ENCODE measurements at places on chromosomes 11 and 22.
A peak's percentile ranks its signal among the peaks of the same experiment; 100 is the strongest.

DNA sequence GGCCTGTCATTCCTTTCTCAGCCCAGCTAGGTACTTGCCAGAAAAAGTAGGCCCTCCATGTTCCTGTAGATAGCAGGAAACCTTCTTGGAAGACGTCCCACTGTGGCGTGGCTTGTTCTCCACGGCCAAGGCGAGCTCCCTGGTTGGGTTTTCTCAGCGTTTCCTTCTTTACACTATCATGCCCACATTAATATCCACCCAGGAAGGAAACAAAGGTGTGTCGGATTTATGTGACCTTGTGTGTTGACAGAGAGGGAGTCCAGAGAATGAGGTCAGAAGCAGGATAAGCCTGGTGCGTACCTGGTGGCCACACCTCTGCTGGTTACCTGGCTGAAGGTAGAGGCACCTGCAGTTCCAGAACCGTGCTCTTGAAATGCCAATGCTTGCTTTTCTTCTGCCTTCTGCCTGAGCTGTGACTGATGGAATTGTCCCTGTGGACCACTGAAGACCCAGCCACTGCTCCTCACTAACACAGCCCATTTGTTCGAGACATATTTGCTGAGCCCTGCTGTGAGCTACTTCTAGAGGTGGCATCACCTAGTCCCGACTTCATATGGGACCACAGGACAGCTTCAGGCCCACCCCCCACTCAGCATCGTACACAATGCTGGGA lies 7.9 kb downstream of the ASPHD2 start:
- no peak overlapping the region for H3K4me3 ChIP-seq
- no peak overlapping the region for H3K27ac ChIP-seq
- H3K4me1 ChIP-seq: peaks cover 2% of the 10 kb centered on the region
- H3K36me3 ChIP-seq: peaks cover 2% of the 10 kb centered on the region

- peaks cover 14% of the 10 kb centered on the region for H3K4me1 ChIP-seq
- no peak within 1 kb of the TSS for H3K27ac ChIP-seq
- no peak within 1 kb of the TSS for H3K4me3 ChIP-seq
- H3K36me3 ChIP-seq: no peaks in the 10 kb centered on the region
- H3K27me3 ChIP-seq: peaks cover 15% of the 10 kb centered on the region
These were observed at the start of gene APOA4 for GRCh38 chr11:116823031-116823843. APOA4 (minus strand) TSS chr11:116823304; CDS start chr11:116823191, 113 bp downstream.

DNA sequence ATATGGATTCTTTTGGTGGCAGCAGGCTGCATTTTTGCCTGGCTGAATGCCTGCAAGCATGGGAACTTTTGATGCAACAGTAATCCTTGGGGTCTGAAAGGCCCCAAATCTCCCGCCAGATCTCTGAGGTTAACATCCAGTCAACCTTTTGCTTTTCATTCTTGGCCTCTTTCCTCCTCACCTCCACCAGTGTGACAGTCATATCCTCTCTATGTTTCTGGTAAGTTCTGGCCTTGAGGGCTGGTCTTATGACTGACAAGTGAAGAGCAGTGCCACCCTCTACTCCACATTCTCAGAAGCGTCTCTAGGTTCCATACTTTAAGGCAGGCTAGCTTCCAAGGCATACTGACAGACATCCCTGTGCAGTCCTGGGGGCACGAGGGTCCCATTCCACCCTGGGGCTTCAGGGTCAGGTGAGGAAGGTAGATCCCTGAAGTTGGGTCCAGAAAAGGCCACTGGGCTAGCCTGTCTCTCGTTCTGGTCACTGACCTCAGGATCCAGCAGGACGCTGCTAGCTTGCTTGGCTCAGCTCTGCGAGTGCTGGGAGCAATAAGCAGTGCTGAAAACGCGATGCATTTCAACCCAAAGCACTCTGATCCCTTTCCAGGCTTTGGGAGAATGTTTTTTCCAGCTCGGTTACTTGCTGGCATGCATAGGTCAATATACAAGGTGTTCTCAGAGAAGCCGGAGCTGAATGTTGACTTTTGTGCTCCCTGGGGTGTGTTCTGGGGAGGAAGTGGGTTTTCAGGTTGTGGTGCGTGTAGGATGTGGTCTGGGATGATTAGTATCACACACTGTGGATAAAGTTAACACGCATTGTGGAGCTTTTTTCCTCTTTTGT lies 75.2 kb downstream of the PTPRJ start:
- H3K4me3 ChIP-seq: no peak overlapping the region
- no peaks in the 10 kb centered on the region for H3K27me3 ChIP-seq
- H3K36me3 ChIP-seq: no peaks in the 10 kb centered on the region
- H3K27ac ChIP-seq: peak overlapping the region; percentile 79
- H3K4me1 ChIP-seq: peaks cover 22% of the 10 kb centered on the region

DNA sequence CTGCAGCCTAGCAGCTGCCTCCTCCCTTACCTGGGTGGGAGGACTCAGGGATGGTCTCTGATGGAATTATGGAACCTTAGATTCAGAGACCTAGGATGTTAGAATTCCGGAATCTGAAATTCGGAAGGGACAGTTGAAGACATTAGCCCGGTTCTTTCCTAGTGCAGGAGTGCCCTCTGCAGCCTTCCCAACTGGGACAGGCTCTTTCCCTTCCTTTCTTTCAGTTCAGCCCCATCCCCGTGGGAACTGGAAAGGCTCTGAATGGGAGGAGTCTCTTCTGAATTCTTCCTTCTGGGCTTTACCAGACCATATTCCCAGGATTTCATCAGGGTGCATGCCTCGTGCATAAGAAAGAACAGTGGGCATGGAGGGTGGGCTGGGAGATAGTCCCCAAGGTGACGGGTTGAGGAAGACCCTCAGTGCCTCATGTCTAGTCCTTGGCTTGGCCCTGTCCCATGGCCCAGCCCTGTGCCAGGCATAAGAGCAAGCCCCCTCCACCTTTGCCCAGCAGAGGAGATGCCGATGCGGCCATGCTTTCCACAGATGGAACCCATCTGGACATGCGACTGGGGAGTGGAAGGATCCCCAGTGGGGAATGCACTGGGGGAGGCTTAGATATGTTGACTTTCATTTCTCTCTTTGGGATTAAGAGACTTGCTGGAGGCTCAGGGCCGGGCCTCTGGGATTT lies 14.4 kb downstream of the DNAJB13 start:
- H3K27ac ChIP-seq: no peak overlapping the region
- no peaks in the 10 kb centered on the region for H3K27me3 ChIP-seq
- H3K36me3 ChIP-seq: no peaks in the 10 kb centered on the region
- H3K4me3 ChIP-seq: no peak overlapping the region
- H3K4me1 ChIP-seq: no peaks in the 10 kb centered on the region

- H3K27me3 ChIP-seq: no peaks in the 10 kb centered on the region
- peak; percentile 93 for DNase-seq
- H3K4me3 ChIP-seq: no peak overlapping the region
- H3K4me1 ChIP-seq: peaks cover 19% of the 10 kb centered on the region
- no peak overlapping the region for H3K27ac ChIP-seq
- peaks cover 4% of the 10 kb centered on the region for H3K36me3 ChIP-seq
These were observed 2.2 kb upstream of the RPS19BP1 start for GRCh38 chr22:39534591-39535356.

DNA sequence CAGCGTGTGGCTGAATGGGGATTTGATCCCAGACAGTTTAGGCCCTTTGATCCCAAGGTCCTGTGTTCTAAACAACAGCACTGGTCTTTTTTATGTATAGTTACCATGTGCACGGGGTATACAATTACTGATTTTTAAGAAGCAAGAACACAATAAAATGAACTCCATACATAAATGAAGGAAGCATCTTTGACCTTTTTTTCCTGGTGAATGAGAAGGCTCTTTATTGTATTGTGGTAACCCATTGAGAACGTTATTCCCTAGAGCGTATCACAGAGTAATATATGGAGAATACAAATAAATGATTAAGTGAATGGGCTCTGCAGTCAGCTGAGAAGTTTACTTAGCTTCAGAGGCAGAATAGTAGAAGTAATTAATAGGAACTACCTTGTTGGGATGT lies 563.6 kb downstream of the NTM start:
- no peak overlapping the region for H3K27ac ChIP-seq
- H3K36me3 ChIP-seq: no peaks in the 10 kb centered on the region
- DNase-seq: no peak
- peaks cover 19% of the 10 kb centered on the region for H3K27me3 ChIP-seq
- H3K4me3 ChIP-seq: no peak overlapping the region

GRCh38 chr11:116275635-116276034 lies 497.2 kb downstream of the BUD13 start:
- no peak overlapping the region for H3K27ac ChIP-seq
- H3K4me1 ChIP-seq: no peaks in the 10 kb centered on the region
- no peaks in the 10 kb centered on the region for H3K36me3 ChIP-seq
- peaks cover 48% of the 10 kb centered on the region for H3K27me3 ChIP-seq
- DNase-seq: no peak

DNA sequence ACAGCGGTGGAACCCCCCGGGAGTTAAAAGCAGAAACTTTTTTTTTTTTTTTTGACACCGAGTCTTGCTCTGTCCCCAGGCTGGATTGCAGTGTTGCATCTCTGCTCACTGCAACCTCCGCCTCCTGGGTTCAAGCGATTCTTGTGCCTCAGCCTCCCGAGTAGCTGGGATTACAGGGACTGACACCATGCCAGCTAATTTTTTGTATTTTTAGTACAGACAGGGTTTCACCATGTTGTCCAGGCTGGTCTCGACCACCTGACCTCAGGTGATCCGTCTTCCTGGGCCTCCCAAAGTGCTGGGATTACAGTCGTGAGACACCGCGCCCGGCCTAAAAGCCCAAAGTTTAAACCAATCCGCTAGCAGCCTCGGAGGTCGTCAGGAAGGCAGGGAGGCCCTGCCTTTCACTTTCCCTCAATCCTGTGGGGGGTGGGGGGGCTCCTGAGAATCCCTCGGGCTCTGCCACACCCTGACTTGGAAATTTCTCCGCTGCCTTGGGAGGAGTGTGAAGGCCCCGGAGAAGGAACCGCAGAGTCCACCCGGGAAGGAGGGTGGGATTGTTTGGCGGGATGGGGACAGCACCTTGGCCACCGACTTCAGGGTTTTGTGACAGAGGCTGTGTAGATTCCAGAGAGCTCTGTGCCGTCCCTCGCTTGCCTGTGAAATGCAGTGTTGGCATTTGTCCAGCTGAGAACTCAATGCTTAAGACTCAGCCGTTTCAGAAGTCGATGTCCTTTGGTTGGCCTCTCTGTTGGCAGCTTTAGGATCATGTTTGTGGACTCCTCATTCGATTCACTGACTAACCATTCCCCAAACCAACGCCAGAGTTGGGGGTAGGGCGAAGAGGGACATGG lies 1.0 kb downstream of the ARHGAP8 start:
- no peak for DNase-seq
- no peaks in the 10 kb centered on the region for H3K27me3 ChIP-seq
- peak overlapping the region; percentile 86 for H3K4me3 ChIP-seq
- H3K4me1 ChIP-seq: peaks cover 45% of the 10 kb centered on the region
- H3K27ac ChIP-seq: peak overlapping the region; percentile 97
- H3K36me3 ChIP-seq: no peaks in the 10 kb centered on the region

DNA sequence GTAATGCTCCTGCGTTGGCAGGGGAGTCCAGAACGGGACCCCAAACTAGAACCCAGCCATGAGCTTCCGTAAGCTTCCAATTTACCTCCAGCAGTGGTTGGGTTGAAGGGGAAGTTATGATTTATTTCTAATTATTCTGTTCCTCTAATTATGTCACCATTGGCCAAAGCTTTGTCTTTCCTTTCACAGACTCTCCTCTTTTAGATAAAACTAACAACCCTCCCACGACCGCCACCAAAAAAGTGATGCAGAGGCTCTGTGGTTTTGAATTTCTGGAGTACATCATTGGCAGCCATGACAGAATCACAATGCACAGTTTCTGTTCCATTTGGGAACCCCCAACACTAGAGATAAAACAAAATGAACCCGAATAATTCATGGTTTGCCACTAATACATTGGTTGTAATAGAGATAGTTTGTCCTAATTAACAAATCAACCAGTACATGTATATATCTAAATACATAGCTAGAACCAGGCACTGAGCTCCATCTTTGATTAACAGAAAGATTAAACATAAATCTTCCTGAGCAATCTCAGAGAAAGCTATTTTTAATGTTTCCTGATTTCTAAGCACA lies 64.3 kb downstream of the ETS1 start:
- H3K36me3 ChIP-seq: no peaks in the 10 kb centered on the region
- peaks cover 76% of the 10 kb centered on the region for H3K27me3 ChIP-seq
- no peak for DNase-seq
- peak overlapping the region; percentile 78 for H3K4me3 ChIP-seq

DNA sequence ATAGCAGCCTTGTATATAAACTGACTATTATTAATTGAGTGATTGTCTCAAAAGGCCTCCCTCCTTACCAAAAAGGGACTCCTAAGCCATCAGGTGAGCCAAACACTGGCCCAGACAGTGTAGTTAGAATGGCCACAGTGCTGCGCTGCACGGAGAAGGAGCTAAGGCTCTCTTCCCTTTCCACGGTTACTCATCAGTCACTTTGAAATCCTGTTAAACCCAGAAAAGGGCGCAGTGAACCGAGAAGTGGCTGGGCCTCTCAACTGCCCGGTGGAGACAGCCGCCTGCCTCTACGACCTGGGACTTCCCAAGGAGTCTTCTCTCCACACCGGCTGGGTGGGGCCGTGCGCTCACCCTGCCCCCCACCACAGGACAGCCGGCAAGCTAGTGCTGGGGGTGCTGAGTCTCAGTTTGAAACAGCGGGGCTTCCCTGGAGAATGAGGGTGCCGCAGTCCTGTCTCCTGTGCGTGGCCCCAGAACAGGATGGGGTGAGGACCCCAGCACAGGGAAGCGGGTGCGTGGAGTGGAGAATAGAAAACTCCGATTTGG lies 1.3 kb downstream of the MYH9 start:
- no peak for DNase-seq
- H3K27ac ChIP-seq: peak overlapping the region; percentile 99
- H3K36me3 ChIP-seq: peaks cover 7% of the 10 kb centered on the region

- no peak for DNase-seq
- H3K27ac ChIP-seq: no peak overlapping the region
- no peaks in the 10 kb centered on the region for H3K27me3 ChIP-seq
- peaks cover 28% of the 10 kb centered on the region for H3K4me1 ChIP-seq
- H3K36me3 ChIP-seq: no peaks in the 10 kb centered on the region
These were observed 4.0 kb downstream of the STIM1 start for GRCh38 chr11:3859373-3859881.

GRCh38 chr11:17443926-17444690 lies 32.5 kb downstream of the ABCC8 start:
- no peak for DNase-seq
- H3K27me3 ChIP-seq: peaks cover 46% of the 10 kb centered on the region
- peaks cover 9% of the 10 kb centered on the region for H3K4me1 ChIP-seq
- H3K36me3 ChIP-seq: peaks cover 1% of the 10 kb centered on the region
- no peak overlapping the region for H3K27ac ChIP-seq
- H3K4me3 ChIP-seq: no peak overlapping the region

DNA sequence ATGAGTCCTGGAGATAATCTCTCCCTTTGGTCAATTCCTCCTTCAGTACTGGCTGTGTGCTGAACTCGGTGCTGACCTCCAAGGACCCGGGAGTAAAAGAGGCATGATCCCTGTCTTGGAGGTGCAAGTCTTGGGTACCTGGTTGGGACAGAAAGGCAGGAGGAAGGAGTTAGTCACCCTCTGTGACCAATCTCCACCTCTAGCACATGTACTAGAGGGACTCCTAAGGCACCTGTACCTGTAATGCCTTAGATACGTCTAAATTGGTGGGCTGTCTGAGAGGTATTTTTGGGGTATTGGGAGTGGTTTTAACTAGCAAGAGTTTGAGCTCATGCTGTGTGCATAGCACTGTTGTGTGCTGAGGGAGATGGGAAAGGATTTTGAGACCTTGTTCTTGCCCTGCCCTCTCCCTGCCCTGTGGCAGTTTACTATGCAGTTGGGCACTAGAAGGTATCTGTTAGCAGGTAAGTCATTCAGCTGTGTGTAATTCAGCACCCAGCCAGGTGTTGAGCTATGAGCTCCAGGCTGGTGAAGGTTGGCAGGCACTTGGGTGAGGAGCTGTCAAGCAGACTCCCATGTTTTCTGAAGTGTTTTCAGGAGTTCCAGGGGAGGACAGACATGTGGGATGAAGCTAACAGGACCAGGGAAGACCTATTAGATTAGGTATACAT lies 2.5 kb downstream of the PANX1 start:
- H3K36me3 ChIP-seq: no peaks in the 10 kb centered on the region
- H3K4me3 ChIP-seq: no peak overlapping the region
- DNase-seq: no peak
